ENCODE measurements at places on chromosomes 2 and 18.

GRCh38 chr2:240129311-240129710 is 6.8 kb downstream of the COPS9 start:
- DNase-seq: no peak

DNA sequence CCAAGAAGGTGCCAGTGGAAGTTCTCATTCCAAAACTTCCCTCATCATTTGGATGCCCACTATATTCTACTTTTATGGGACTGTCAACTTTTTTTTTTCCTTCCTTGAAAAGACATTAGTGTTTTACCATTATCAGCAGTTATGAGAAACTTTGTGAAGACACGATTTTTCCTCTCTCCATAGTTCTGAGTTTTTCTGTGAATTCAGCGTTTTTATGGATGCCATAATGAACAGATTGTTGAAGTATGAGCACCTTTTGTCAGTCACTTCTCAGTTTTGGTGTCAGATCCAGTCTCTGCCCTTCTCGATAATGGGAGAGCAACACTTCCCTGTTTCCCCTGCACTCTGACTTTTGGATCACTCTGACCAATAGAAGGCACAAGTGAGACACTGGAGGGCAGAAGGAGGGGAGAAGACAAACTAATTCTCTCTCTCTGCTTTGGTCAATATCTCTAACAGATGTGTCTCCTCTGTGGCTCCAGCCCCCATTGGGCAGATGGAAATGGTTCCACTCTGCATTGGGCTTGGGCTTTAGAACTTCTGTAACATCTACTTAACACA is 53.5 kb upstream of the FN1 start:
- no peak for DNase-seq

GRCh38 chr2:32760628-32761027 is 132.8 kb downstream of the TTC27 start:
- no peak for DNase-seq

GRCh38 chr18:49849331-49850217 is 36.2 kb upstream of the ACAA2 start:
- DNase-seq: peak; percentile 89

GRCh38 chr2:209495855-209496585 is 72.2 kb downstream of the MAP2 start:
- DNase-seq: peak; percentile 99

DNA sequence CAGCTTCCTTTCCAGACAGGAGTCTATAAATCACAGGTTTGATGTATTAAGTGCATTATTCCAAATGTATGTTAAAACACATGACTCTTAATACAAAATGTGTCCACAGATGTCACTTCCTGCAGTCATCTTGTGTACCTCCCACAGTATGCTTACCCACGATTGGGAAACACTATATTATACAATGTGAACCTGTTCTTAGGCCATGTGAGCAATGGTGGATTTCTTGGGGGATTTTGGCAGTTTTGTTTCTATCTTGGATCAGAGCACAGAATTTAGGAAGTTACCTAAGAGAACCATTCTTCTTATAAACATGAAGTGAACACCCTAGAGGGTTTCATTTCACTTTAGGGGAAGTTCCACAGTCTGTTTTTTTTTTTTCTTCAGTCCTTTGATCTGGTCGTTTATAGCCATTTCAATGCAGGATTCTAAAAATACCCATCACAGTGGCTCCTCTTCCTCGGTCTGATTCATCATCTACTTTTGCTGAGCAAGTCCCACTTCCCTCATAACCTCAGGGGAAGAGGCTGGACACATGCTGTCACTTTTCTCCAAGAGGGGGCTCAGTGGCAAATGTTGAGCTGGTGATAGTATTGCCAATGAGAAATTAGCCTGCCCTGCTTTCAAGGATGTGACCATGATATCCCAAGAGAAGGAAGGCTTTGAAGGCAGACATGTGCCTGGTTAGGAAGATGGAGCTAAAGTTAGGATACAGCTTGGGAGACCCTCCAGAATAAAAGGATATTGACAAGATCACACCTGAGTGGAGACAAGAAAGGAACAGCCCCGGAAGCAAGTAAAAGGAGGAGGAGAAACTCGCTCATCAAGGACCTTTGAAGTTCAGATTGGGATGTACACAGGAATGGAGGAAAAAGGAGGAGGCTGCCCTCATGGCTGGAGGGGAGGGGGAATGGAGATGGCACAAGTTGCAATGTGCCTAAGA is 22.6 kb downstream of the PLEK start:
- DNase-seq: no peak

DNA sequence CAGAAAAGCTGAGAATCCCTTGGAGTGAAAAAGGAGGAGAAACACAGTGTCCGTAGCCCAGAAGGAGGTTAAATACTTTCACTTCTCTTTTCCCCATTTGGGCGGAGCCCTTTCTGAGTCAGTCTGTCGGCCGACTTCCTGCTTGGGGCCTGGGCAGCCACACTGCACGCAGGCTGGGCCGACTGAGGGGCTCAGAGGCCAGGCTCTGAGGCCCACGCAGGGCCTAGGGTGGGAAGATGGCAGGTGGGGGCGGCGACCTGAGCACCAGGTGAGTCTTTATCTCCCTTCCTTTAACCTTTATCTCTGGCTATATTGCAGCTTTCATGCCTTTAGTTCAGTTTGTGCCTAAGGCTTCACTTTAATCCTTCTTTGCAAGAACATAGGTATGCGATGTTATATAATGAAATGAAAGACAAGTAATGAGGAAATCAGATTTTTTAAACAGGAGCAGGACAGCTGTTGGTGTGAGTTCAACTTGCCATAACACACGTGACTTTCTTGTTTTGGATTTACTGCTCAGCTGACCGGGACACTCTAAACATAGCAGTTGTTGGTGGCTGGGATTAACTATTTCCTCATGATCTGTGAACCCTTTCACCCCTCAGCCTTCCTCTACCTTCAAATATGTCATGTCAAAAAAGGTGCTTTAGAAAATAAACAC is at the start of gene SP100:
Gene SP100 (plus strand): TSS at position 141 of the 661 bp plus-strand sequence. CDS start 96 bp downstream, at position 237.
- peak; percentile 59 for DNase-seq

DNA sequence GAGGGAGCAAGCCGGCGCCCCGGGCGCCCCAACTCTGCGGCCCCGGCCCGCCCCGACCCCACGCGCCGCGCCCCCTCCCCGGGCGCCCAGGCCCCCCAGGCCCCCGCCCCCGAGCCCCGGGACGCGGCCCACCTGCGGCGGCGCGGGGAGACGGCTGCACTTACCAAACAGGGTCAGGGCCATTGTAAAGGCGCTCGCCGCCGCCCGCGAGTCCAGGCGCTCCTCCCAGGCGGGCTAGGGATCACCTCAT is 526 bp downstream of the CHN1 start:
- DNase-seq: no peak

GRCh38 chr2:64698177-64698643 is 44.5 kb upstream of the SERTAD2 start:
- DNase-seq: no peak

GRCh38 chr18:27728659-27729058 is 448.3 kb downstream of the CDH2 start:
- no peak for DNase-seq

GRCh38 chr2:844715-845114 is 105.9 kb upstream of the SNTG2 start:
- no peak for DNase-seq

All from retinal pigment epithelial cell (primary cell).